Endothelial cell (in vitro differentiated cells): ENCODE measurements at places on chromosomes 12 and 14.

GRCh38 chr12:88723219-88723618 lies 142.9 kb upstream of the KITLG start:
- no peak for DNase-seq

GRCh38 chr12:94789510-94790225 lies 139.3 kb upstream of the TMCC3 start:
- DNase-seq: no peak

DNA sequence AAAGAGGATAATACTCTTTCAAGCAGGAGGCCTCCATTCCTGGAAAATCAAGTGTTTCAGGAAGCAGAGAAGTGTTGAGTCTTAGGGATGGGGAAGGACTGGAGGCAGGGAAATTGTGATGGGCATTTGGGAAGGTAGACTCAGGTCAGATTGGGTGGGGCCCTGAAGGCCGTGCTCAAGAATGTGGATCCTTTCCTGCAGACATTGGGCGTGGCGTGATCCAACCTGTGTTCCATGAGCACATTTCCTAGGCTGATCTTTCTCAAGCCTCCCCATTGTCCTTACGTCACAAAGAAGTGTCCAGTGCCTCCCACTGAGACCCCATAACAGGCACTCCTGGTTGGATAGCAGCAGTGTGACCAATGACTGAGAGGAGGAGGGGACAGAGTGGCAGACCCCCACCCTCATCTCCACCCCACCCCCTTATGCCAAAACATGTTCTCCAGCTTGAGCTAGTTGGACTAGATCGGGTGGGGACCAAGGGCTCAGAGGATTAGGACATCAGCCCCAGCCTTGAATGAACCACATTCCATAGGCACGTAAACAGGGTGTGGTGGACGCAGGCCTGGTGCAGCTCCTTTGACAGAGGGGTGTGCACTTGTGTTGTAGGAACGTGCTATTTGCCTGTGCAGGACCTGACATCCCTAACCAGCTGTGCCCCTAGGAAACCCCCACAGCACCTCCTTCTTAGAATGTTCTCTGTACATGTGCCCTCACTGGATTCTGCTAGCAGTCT lies 76.8 kb downstream of the TTC9 start:
- no peak for DNase-seq

GRCh38 chr14:77151918-77152588 lies 10.5 kb upstream of the ZDHHC22 start:
- DNase-seq: no peak

- no peak for DNase-seq
Measured at GRCh38 chr12:45259675-45260074, 43.8 kb downstream of the ANO6 start.

DNA sequence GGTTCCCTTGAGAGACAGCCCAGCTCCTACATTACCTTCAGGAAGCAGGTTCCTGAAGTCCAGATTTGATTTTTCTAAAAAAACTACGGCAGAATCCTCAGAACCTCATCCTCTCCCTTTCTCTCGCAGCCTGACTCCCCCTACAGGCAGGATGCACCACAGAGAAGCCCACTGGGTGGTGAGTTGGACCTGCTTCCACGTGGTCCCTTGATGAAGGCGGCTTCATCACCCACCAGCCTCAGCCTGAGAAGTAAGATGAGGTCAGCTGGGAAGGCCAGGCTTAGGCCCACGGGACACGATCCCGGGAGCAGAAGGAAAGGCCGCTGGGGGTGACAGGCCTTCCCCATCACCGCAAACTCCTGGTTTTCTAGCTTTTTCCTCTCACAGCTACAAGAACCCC lies 83.0 kb downstream of the ACTN1 start:
- DNase-seq: no peak

DNA sequence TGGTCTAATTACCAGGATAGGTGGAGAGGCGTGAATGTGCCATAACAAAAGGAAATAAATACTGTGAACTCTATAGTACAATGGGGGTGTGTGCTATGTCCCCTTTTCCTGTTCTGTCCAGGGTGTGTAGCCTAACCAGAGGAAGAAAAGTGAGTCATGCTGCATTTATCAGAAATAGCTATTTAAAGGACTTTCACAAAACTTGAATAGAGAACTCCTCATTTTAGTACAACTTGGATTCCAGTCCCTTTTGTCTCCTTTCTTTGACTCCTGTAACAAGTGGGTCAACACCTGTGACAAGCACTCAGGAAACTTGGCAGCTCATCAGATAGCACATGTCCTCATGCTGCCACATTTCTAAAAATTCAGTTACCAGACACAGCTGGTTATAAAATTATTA lies 123.4 kb downstream of the CCDC91 start:
- DNase-seq: no peak

GRCh38 chr12:104750061-104750460 lies 208.0 kb downstream of the SLC41A2 start:
- no peak for DNase-seq

DNA sequence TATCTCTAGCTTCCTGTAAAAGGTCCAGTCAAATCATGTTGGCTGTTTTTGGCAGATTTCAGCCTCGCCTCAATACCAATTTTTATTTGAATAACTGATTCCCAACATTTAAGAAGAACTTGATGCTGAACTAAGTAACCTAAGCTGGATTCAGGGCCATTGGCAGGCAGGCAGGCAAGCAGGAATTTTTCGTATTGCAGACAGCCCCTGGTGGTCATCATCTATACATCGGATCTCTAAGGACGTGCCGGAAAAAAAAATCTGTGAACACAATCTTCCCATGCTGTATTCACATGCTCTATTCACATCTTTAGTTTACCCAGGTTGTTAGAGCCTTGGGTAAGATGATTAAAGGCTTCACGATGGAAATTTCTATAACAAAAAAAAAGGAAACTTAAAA lies 7.0 kb downstream of the VCPKMT start:
- DNase-seq: peak; percentile 15

DNA sequence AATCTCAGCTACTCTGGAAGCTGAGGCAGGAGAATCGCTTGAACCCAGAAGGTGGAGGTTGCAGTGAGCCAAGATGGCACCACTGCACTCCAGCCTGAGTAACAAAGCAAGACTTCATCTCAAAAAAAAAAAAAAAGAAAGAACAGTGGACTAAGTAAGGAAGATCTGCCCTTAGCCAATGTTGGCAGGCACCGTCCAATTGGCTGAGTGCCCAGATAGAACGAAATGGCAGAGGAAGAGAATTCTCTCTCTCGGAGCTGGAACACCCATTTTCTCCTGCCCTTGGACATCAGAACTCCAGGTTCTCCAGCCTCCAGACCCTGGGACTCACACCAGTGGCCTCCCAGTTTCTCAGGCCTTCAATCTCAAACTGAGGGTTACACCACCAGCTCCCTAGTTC lies 49.9 kb downstream of the ESR2 start:
- no peak for DNase-seq

GRCh38 chr12:106238146-106238545 lies 9.7 kb downstream of the CKAP4 start:
- no peak for DNase-seq

- DNase-seq: no peak
Measured at GRCh38 chr14:55341781-55342180, 69.8 kb downstream of the ATG14 start.

- no peak for DNase-seq
Measured at GRCh38 chr14:55051165-55051422, 353 bp upstream of the MAPK1IP1L start.

DNA sequence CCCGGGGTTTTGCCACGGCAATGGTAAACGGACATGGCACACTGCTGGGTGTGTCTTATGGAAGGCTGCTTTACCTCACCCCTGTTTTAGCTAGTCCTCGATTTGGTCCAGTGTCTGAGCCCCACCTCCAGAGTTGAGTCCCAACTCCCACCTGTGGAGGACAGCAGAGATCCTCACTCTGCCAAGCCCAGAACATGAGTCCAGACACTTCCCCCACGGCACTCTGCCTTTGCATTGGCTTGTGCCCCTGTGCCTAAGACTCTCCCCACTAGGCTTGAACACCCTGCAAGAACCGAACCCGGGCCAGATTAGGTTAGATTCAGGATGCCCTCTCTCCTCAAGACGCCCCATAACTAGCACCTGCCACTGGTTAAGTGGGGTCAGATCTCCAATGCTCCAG lies 59.8 kb upstream of the C14orf180 start:
- DNase-seq: no peak

DNA sequence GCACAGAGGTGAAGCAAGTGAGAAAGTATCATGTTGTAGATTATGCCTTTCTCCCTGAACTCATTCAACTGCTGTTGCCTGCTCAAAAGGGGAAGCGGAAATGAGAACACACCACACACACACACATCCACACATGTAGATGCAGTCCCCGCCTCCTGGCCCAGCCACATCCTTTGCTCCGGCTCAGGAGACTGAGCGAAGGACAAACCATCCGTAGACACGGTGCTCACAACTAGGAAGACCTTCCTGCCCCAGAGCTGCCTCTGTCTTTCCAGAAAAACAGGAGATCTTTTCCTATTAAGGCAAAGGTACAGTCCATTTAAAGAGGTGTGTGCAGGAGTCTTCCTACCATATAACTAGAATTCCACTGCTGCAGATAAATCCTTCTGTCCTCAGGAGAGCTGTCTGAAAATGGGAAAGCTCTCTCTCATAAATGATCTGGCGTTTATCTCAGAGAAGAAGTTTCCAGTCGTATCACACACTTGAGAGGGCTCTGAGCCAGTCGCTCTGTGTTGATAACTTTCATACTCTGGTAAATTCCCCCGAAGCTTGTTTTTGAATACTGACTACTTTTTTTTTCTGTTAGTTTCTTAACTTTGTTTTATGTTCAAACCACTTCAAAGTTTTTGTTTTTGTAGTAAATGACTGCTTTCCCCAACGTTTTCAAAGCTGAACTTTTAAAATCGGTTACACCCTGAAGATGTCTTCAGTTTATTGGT lies at the start of gene TESPA1:
Gene TESPA1 (minus strand): TSS at position 105 of the 719 bp plus-strand sequence. CDS start 10,200 bp downstream, outside the sequence.
- no peak for DNase-seq

DNA sequence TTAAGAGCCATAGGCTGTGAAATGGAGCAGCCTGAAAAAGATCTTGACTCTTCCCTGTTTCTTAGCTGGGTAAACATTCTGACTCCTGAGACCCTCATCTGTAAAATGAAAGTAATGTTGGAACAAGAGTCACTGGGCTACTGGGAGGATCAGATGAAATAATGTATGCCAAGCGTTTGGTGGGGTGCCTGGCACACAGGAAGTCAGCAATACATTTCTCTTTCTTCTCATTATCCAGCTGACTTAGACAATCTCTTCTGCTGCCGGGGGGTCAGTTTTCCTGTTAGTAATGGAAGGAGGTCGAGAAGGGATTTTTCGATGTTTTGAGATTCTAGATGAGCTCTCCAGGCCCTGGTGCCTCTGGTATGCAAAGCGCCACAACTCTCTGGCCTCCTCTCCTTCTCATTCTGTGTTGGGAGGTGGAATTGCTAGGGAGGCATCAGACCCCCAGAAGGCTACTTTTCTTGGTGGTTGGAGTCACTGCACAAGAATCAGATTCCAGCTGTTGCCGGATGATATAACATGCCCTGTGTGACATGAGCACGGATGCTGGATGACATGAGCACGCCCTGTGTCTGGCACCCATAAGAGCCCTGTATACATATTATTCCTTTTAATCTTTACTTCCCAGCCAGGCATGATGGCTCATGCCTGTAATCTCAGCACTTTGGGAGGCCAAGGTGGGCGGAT lies 4.3 kb downstream of the OASL start:
- DNase-seq: no peak

DNA sequence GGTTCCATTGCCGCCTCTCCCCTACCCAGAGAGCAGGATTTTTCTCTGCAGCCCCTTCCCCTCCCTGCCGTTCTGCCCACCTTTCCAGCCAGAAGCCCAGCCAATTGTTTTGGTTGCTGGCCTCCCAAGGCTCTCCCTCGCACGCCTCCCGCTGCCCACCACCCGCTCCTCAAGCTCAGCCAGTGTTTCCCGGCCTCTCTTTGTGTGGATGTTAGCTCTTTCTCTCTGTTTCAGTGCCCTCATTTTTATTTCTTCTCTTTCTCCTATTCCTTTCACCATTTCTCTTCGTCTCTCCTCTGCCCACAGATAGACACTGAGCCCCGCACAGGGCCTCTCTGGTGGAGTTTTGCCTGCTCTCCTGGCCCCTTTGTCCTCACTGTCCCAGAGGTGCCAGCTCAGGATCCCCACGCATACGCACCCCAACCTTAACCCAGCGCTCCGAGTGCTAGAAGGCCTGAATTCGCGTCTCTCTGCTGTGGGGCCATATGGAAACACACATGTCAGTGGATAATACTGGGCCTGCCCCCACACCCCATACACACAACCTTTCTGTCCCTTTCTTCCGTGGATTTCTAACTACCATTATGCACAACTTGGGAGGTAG lies 54.9 kb downstream of the SMUG1 start:
- DNase-seq: no peak

- no peak for DNase-seq
Measured at GRCh38 chr14:83994020-83994419, 1535.9 kb upstream of the FLRT2 start.

DNA sequence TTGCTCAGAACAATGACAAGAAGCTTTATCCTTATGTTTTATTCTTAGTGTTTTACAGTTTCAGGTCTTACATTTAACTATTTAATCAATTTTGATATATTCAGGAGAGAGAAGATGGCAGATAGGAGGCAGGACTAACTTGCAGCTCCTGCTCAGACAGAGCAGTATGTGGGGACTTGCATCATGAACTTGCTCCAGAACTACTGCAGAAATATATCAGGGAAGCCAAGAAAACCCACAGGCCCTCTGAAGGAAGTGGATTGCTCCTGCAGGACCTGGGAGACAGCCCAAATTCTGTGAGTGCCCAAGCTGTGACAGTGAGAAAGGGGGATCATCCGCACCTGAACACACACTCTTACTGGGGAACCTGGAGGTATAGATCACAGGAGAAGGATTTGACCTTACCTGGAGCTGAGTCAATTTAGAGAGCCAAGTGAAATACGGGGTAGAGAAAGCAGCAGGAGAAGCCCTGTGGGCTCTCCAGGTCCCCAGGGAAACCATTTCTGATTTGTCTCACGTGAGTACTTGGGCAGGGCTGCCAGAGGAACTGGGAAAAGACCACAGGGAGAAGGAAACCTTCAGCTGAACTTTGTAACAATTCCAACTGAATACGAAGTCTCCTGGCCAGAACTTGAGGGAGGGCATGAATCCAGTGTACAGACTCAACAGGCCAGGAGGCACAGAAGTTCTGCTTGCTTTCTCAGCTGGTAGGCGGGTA lies 28.9 kb upstream of the TSPAN8 start:
- no peak for DNase-seq

- DNase-seq: peak; percentile 39
Measured at GRCh38 chr12:45730348-45731189, 1.1 kb downstream of the ARID2 start.
